AML-193 (cell line): ENCODE measurements at places on chromosomes 3 and 15.
A peak's percentile ranks its signal among the peaks of the same experiment; 100 is the strongest.

- DNase-seq: no peak
Observed at GRCh38 chr15:66897971-66898370, 167.4 kb upstream of the SMAD3 start.

DNA sequence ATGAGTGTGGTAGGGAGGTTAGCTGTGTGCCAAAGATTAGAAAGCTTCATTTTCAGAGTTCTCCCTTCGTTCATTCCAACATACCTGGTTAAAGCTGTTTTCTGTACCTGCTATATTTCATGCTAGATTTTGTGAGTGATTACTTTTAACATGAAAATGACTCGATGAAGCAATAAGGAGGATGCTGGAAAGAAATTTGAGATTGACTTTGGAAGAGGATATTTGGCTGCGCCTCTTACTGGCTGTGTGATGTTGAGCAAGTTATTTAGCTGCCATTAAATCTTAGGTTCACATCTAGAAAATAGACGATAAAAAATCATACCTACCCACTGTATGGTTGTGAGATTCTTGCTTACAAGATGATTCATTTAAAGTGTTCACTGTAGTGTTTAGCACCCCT lies 288.7 kb downstream of the ZIC4 start:
- no peak for DNase-seq

GRCh38 chr15:66879531-66880368 lies 177.7 kb downstream of the SMAD6 start:
- DNase-seq: no peak

DNA sequence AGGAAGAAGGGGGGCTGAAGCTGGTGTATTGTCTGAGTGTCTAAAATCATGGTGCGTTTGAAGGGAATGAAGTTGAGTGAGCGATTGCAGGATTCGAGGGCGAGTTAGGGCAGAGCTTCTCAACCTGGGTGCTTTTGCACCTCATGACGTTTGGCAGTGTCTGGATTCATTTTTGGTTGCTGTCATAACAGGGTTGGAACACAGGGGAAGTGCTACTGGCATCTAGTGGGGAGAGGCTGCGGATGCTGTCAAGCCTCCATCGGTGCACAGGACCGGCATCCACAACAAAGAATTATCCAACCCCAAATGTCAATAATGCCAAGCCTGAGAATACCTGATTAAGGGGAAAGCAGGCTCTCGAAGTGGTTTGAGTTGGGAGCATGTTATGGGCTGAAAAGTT lies 120.0 kb downstream of the SLCO3A1 start:
- DNase-seq: no peak

GRCh38 chr3:121165397-121165837 lies 257.4 kb downstream of the STXBP5L start:
- no peak for DNase-seq

DNA sequence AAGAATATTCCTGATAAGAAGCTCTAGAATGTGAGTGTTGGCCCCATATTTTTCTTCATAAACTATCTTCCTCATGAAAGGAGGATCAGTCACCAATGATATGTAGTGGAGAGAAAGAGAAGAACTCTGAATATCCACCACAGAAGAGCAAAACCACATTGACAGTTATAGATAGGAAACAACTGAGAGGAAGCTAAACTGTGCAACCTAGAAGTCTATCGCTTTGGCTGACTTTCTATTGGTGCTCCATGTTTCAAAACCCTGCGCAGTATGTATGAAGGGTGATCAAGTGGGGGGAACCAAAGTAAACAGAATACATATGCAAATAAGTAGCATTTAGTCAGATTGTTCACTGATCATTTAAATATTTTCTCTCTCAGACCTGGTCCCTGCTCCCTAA lies 41.0 kb upstream of the ZNF280D start:
- peak; percentile 67 for DNase-seq

GRCh38 chr3:148643389-148643840 lies 54.3 kb upstream of the AGTR1 start:
- no peak for DNase-seq

DNA sequence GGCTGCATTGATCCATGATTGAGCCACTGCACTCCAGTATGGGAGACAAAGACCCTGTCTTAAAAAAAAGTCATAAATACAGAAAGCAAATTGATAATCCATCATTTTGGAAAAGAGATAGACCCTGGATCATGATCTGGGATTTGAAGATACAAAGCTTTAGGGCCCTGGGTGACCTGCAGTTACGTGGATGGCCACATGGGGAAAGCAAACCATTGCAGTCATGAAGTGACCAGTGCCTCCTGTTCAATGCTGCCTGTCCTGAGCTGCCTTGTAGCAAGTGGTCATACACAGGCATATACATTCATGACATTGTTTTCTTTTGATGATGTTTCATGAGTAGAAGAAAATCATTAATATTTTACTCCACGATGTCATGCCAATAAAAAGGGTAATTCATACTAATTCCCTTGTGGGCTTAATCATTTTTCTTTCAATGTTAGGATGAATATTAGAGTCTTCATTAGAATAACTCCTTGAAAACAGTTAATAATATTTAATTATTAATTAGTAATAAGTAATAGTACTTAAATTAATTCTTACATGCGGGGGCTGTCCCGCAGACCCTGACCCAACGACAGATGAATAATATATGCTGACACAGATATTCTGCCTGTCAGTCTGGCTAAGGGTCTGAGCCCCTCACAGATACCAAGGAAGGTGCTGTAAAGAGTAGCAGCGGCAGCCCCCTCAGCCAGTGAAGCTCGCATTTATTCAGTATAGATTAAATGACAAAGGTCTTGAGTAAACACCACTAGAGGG lies 109.0 kb upstream of the UNC13C start:
- DNase-seq: no peak

GRCh38 chr3:151896246-151897012 lies 23.0 kb downstream of the SUCNR1 start:
- DNase-seq: no peak

DNA sequence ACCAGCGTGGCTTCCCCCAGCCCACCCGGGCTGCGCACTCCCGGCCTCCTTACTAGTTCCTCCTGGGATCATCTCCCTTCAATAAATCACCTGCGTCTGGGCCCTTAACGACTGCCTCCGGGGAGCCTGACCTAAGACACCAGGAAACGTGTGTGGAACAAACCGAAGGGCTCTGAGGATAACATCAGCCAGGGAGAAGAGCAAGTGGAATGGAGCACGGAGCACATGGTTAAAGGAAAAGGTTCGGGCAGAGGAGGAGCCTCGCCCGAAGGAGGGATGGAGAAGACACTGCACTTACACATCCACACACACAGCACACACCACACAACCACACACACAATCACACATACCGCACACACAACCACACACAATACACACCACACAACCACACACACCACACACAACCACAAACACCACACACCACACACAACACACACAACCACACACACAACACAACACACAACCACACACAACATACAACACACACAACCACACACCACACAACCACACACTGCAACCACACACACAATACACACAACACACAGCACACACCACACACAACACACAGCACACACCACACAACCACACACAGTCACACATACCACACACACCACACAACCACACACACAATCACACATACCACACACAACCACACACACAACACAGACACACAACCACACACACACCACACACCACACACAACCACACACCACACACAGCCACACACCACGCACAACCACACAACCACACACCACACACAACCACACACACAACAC lies 24.7 kb downstream of the CPN2 start:
- DNase-seq: no peak

- no peak for DNase-seq
Observed at GRCh38 chr3:39103791-39104552, 3.5 kb downstream of the GORASP1 start.

- DNase-seq: no peak
Observed at GRCh38 chr15:71785996-71786395, 24.4 kb upstream of the NR2E3 start.

- DNase-seq: peak; percentile 64
Observed at GRCh38 chr15:34109797-34110663, 8.1 kb downstream of the PGBD4 start.

GRCh38 chr15:87816016-87816415 lies 440.5 kb downstream of the NTRK3 start:
- no peak for DNase-seq

GRCh38 chr3:44712455-44713075 lies at the start of gene ZNF502:
ZNF502 (plus strand) TSS chr3:44712660; CDS start chr3:44720262, 7,602 bp downstream.
- DNase-seq: no peak

DNA sequence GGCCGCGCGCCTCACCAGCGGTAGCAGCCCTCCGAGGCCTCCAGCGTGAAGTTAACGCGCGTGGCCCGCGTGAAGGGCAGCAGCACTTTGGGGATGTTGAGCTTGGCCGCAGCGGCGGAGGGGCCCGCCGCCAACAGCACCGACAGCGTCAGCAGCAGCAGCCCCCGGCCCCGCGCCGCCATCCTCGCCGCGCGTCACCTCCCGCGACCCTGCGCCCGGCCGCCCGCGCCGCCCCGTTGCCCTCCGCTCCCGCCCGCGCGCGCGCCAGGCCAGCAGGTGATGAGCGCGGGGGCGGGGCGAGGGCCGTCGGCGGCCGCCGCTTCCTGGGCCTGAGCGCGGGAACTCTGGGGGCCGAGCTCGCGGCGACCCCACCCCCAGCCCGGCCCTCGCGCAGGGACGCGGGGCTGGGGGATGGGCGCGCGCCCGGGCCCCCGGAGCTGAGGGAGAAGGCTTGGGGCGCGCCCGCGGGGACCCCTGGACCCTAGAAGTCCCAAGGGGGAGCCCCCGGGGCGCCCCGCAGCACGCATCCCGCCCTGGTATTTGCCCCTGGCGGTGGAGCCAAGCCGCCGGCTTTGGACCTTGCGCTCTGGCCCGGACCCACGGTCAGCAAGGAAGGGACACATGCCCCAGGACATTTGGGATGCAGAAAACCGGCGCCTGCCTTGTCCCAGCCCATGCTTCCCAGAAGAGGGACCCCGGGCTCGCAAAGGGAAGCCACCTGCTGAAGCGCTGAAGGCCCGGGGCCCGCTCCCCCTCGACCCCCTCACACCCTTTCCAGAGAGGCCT lies at the start of gene NUP210:
Gene NUP210 (minus strand): TSS at position 278 of the 786 bp plus-strand sequence. CDS start 96 bp downstream, at position 182.
- DNase-seq: peak; percentile 66

DNA sequence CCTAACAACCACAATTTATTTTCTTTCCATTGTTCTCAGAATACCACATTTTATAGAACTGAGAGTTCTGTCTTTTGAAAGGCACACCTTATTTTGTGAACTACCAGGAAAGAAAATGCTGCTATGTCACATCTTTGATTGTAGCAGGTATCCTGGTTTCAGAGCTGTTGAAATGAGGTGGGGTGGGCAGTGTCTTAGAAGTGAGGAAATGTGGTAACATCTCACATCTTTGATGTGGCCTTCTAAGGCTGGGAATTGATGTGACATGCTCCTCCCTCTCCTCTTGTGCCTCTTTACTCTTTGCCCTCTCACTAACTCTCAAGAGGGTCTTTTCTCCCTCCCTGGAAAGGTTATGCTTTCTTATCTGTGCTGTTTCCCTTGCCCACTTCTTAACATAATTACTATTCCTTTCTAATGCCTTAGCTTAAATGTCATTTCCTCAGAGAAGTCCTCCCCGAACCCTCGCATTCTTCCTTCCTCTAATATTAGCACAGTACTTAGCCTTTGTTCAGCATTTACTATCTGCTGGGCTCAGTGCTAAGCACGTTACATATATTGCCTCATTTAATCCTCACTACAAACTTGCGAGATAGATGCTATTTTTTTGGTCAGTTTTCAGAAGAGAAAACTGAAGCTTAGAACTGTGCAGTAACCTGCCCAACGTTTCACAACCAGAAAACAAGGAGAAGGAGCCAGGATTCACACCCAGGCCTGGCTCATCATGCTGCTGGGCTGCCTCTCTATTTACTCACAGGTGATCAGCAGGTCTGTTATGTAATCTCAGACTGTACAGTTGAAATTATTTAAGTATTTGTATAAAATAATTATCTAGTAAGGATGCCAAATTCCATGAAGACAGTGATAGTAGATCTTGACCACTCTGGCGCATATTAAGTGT lies 24.0 kb upstream of the SPTSSB start:
- DNase-seq: no peak

DNA sequence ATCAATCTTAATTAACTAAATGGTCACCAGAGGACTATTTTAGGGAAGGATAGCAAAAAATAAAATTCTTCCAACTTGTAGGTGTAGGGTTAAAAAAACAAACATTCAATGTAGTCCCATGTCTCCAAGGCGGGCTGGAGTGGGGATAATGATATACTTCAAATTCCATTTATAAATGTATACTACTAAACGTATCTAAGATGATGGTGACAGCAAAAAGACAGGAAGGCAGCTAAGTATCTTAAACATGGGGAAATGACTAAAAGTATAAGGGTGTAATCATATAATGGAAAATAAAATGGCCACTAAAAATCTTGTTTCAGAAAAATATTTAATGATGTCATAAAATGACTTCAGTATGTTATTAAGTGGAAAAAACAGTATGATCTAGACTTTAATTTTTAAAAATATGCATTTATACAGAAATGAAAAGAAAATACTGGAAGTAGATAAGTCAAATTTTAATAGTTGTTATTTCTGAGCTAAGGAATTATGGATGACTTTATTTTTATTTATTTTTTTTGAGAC lies 181.7 kb downstream of the SUCLG2 start:
- DNase-seq: no peak

GRCh38 chr3:9231471-9231870 lies 18.0 kb downstream of the SRGAP3 start:
- no peak for DNase-seq

DNA sequence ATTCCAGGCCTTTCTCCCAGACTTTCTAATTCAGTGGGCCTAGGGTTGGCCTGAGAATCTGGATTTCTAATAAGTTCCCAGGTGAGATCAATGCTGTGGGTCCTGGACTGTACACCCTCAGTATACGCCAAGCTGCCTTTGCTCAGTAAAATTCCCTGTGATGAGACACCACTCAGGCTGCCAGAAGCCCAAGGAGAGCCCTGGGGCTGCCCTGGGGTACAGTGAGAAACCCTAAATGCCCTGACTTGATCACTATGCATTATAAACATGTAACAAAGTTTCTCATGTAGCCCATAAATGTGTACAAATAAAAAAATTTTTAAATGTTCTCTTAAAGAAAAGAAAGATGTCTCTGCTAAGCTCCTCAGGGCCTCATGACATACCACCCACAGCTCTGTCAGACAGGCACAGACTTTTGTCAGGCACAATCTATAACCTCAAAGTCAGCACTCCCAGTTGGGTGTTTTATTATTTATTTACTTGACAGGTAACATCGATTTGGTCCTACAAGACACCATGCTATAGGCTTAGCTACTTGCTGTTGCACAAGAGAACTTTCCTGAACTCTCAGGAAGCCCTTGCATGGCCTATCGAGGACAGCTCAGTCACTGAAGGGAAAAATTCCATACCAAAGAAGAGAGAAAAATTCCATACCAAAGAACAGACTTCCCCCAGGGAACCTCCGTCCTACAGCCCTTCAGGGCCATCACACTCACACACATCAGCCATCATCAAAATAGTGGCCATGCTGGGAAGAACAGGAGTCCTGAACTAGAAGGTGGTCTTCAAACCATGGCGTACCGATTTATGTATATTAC lies 22.7 kb downstream of the LARP6 start:
- no peak for DNase-seq

DNA sequence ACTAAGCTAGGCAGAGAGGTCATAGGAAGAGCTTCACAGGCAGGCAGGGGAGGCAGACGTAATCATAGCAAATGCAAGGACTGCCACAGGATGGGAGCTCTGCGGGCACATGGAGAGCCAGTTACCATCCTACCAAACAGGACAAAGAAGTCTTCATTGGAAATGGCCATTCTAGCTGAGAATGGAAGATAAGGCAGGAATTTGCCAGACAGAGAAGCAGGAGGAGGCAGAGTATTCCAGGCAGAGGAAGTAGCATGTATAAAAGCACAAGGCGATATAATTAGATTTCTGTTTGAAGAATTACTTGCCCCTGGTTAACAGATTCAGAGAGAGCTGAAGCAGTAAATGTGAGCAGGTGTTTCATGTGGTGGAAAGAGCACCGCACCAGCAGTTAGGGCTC lies 3.5 kb upstream of the SEMA5B start:
- DNase-seq: no peak

GRCh38 chr3:45870099-45870498 lies 16.2 kb upstream of the CCR9 start:
- no peak for DNase-seq
